ENCODE measurements at places on chromosomes 1 and 21.

- DNase-seq = no peak
Measured at GRCh38 chr1:79550402-79550801, 543.9 kb upstream of the ADGRL4 start.

GRCh38 chr1:101769520-101769919, 227.2 kb downstream of the OLFM3 start:
- no peak for DNase-seq

- DNase-seq = no peak
Measured at GRCh38 chr1:202112859-202113689, 9.6 kb upstream of the GPR37L1 start.

- DNase-seq = no peak
Measured at GRCh38 chr1:7224081-7224534, 438.9 kb downstream of the CAMTA1 start.

DNA sequence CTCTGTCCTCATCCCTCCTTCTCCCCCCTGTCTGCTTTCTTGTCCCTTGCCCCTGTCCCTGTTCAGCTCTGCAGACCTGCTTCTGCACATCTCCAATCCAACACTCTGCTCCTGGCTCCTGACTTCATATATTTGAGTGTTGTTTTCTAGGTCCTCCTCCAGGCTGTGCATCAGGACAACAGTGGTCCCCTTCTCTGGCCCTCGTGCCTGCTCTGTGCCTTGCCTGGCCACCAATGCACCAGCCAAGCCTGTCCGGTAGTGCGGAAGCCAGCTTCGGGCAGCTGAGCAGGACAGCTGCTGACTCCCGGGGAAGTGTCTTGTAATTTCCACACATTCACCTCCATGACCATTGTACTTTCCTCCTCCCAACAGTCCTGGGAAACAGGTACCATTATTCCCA, 203.4 kb upstream of the RAB4A start:
- no peak for DNase-seq
